ENCODE measurements at places on chromosomes 7 and 10.

DNA sequence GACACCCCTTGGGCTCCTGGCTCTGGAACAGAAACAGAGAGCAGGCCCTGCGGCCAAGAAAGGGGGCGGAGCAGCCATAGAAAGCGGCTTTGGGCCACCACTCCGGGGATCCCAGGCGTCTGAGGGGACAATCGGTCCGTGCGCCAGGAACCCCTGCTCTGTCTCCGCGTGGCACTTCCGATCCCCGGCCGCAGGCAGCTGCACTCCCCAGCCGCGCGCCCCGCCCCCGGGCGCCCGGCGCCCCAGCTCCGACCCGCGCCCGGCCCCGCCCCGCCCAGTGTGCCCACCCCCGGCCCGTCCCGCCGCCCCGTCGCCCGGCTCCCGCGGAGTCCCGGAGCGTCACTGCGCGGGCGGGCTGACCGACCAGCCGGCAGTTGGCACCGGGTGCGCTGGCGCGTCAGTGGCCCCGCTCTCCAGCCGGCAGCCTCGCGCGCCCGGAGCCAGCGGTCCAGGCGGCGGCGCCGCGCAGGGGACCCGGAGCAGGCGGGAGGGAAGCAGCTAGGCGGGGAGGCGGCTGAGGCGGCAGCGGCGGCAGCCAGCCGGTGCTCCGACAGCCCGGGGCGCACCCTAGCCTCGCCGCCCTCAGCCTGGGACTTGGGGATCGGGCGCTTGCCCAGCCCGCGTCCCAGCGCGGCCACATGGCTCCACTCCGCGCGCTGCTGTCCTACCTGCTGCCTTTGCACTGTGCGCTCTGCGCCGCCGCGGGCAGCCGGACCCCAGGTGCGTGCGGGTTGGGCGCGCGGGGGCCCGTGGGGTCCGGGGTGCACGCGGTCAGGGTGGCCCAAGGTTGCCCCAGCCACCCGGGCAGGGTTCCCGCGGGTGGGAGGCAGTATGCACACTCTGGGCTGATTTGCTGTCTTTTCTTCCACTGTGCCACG, at the start of gene ADAMTS14:
ADAMTS14 (plus strand) TSS at position 342 of the 878 bp plus-strand sequence; CDS start at position 639, 297 bp downstream.
- peak; percentile 50 for DNase-seq

GRCh38 chr7:30470771-30471170, 7.8 kb downstream of the NOD1 start:
- DNase-seq = peak; percentile 74

DNA sequence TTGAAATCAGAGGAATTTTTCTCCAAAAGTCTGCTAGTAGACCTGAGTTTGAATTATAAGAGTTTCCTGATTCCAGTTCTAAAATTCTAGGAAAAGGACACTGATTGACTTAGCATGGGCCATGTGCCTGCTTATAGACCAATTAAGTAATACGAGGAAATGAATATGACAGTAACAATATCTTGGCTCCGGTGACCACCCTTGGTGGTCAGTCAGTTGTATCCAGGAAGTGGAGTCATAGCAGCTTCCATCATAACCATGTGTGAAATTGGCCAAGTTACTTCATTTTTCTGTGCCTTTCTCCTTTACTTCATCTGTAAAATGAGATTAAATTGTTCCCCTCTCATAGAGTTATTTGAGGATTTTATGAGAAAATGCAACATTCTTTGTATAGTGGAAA, 66.9 kb downstream of the MTPAP start:
- DNase-seq = no peak

DNA sequence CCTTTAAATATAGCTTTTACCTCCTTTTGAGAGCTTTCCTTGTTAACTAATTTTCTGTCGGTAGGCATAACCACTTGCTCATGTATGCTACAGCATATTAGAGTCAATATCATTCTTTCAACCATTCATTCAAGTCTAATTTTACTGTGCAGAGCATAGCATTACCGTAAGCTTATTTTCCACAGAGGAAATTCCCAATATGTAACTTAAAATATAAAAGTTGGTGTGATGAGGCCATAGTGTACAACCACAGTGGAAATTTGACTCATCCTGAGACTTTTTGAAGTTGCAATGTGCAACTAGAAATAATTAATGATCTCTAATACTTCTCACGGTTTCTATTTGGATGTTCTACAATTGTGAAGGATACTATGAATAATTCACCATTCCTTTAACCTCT, 80.6 kb upstream of the KLF6 start:
- DNase-seq = no peak
